Breast epithelium (tissue), 4 donors: ENCODE measurements at places on chromosomes 2 and 18. TPM values are rescaled to one million over a fixed set of nuclear protein-coding genes. Genes with fewer than 3 reads are reported as not detected.

DNA sequence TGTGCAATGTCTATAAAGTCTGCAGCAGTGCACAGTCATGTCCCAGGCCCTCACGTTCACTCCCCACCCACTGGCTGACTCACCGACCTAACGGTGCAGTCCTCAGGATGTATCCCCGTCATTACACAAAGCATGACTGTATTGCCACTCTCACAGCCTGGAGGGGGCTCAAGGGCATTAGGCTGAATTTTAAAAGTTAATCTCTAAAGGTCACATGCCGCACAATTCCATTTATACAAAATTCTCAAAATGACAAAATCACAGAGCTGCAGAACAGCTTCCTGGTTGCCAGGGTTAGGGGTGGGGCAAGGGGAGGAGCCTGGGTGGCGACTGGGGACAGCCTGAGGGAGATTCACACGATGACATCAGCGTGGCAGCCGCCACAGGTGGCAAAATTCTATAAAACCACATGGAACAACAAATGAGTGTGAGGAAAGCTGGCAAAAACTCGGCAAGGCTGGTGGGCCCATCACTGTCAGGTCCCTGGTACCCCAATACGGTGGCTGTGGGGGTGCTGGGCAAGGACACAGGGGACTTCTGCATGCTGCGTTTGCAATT lies 97.6 kb downstream of the NDUFA10 start:
- H3K36me3 ChIP-seq, result no peaks in the 10 kb centered on the region
- no peak overlapping the region for H3K4me3 ChIP-seq
- DNase-seq, result peak; percentile 57

DNA sequence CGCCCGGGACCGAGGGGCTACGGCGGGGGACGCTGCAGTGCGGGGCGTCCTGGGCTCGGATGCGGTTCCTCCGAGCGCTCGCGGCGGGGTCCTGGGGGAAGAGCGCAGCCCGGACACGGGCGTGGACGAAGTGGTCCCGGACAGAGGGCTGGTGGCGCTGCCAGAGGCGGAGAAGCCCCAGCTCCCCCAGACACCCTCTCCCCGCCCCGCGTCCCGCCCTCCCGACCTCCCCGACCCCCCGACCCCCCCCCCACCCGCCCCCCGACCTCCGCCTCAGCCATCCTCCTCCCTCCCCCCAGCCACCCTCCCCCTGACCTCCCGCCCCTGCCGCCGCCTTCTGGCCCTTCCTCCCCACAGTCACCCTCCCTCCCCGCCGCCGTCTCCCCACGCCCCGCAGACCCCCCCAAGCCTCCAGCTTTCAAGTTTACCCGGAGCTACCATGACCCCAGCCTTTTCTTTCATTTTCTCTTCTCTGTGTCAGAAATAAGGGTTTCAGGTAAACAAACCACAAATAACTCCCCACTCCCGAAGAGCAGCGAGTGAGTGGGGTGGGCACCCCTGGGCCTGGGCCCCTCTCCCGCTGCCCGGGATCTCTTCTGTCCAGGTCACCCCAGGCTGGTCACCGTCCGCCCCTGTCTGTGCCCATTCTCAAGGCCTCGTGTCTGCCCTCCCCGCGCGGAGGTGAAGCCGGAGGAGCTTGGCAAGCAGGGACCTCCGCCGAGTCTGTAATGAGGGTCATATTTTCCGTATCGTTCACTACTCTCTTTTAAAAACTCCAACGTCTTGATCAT lies 5.1 kb downstream of the NFATC1 start:
- H3K36me3 ChIP-seq, result no peaks in the 10 kb centered on the region
- peak overlapping the region; percentile 81 for H3K27ac ChIP-seq
- H3K4me3 ChIP-seq, result peak overlapping the region; percentile 82
- no peaks in the 10 kb centered on the region for H3K27me3 ChIP-seq

DNA sequence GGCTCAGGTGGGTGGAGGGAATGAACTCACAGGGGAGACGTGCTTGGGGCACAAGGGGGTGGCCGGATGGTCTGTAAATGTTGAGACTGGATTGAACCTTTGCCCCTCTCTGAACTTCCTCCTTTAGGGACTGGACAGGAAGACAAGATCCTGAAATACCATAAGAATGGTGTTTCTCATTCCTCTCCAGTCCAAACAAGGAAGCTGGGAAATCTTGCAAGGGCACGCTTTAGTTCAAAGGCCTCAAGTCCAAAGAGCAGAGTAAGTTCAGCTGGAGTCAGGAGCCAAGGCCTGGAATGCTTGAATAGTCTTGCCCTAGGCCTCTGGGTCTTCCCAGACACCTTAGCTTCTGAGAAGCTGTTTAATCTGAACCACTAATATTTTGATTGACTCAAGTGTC lies 52.4 kb upstream of the SIX3 start:
- H3K4me3 ChIP-seq, result no peak overlapping the region
- no peak overlapping the region for H3K27ac ChIP-seq
- no peaks in the 10 kb centered on the region for H3K4me1 ChIP-seq
- H3K36me3 ChIP-seq, result no peaks in the 10 kb centered on the region
- DNase-seq, result no peak
- H3K27me3 ChIP-seq, result no peaks in the 10 kb centered on the region

GRCh38 chr18:32879497-32879896 lies 106.7 kb upstream of the KLHL14 start:
- no peak overlapping the region for H3K27ac ChIP-seq
- no peak for DNase-seq
- H3K36me3 ChIP-seq, result no peaks in the 10 kb centered on the region
- H3K4me3 ChIP-seq, result no peak overlapping the region
- no peaks in the 10 kb centered on the region for H3K4me1 ChIP-seq

GRCh38 chr2:109331896-109332848 lies 203.2 kb downstream of the SH3RF3 start:
- H3K4me1 ChIP-seq, result peaks cover 10% of the 10 kb centered on the region
- peak overlapping the region; percentile 6 for H3K4me3 ChIP-seq
- H3K27ac ChIP-seq, result no peak overlapping the region
- H3K36me3 ChIP-seq, result no peaks in the 10 kb centered on the region
- peak; percentile 66 for DNase-seq

- H3K4me1 ChIP-seq, result no peaks in the 10 kb centered on the region
- DNase-seq, result no peak
- H3K36me3 ChIP-seq, result no peaks in the 10 kb centered on the region
- H3K27ac ChIP-seq, result no peak overlapping the region
- no peaks in the 10 kb centered on the region for H3K27me3 ChIP-seq
These were observed 361.5 kb upstream of the RAB12 start for GRCh38 chr18:8247700-8248099.

DNA sequence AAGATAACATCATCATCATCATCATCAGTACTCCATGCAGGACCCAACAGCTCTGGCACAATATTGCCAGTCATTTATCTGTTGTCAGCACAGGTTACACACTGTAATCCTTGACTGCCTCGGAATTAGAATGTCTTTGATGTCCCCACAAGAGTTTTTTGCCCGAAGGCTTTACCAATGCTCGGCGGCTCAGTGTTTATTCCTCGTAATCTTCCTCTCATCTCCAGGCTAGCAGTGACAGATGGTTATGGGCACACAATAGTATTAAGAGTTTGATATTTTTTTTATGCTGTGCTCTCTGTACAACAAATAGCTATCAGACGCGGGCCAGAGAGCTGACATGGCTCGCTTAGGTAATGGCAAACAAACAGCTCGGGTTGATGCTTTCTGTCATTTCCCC lies 515.2 kb downstream of the ZEB2 start:
- no peak overlapping the region for H3K4me3 ChIP-seq
- no peak overlapping the region for H3K27ac ChIP-seq
- no peak for DNase-seq
- H3K36me3 ChIP-seq, result no peaks in the 10 kb centered on the region
- H3K4me1 ChIP-seq, result no peaks in the 10 kb centered on the region

DNA sequence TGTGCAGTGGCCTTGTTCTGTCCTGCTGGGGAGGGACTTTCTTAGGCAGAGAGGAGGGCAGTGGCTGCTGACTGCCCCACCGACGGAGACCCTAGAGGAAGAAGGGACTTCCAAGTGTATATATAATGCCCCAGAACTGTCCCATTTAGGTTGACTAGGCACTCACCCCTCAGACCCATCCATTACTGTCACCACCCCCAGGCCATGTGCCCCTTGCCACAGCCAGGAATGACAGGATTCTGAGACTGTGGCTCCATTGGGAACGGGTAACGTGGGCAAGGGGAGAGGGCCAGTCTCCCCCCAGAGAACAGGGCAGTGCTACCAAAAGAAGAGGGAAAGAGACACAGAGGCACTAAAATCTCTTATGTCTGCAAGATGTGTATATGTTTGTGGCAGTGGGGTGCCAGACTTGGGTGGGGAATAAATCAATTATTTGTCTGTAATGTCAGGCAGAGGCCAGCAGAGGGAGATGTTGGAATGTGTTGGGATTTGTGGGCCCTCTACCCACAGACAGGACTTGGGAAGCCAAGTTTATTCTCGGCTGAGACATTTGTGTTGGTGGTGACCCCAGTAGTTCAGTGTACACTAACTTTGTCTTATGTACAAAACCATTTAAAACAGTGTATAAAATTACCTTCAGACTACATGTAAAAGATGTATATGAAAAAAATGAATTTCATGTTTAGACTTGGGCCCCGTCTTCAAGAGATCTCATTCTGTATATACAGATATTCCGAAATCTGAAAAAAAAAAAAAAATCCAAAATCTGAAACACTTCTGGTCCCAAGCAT lies 24.0 kb upstream of the TMEM37 start:
- H3K27me3 ChIP-seq, result no peaks in the 10 kb centered on the region
- no peaks in the 10 kb centered on the region for H3K36me3 ChIP-seq
- no peak overlapping the region for H3K27ac ChIP-seq
- H3K4me3 ChIP-seq, result no peak overlapping the region
- DNase-seq, result no peak
- H3K4me1 ChIP-seq, result no peaks in the 10 kb centered on the region

DNA sequence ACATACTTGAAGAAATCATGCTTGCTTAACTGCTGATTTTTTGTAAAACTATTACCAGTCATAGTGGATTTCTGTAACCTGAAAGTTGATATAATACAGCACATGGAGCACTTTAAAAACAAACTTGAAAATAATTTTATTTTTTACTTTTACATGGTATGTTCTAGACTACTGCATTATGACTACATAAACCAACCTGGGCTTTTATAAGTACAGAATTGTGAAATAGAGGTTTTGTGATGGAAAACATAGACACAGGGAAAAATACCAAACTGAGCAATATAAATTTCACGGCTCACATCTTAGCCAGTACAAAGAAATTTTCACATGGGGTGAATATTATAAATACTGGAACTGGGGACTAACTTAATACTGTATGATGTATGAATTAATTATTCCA lies 59.3 kb upstream of the CTIF start:
- H3K4me3 ChIP-seq, result no peak overlapping the region
- no peaks in the 10 kb centered on the region for H3K27me3 ChIP-seq
- H3K36me3 ChIP-seq, result no peaks in the 10 kb centered on the region
- H3K27ac ChIP-seq, result no peak overlapping the region

- H3K27ac ChIP-seq, result no peak overlapping the region
- DNase-seq, result no peak
- H3K4me1 ChIP-seq, result no peaks in the 10 kb centered on the region
- H3K4me3 ChIP-seq, result no peak overlapping the region
- H3K36me3 ChIP-seq, result no peaks in the 10 kb centered on the region
- H3K27me3 ChIP-seq, result no peaks in the 10 kb centered on the region
These were observed 37.5 kb downstream of the SCN1A start for GRCh38 chr2:166090346-166090745.

GRCh38 chr2:149747456-149747855 lies 159.9 kb upstream of the MMADHC start:
- DNase-seq, result no peak
- H3K27ac ChIP-seq, result no peak overlapping the region
- H3K4me3 ChIP-seq, result no peak overlapping the region
- H3K4me1 ChIP-seq, result no peaks in the 10 kb centered on the region

DNA sequence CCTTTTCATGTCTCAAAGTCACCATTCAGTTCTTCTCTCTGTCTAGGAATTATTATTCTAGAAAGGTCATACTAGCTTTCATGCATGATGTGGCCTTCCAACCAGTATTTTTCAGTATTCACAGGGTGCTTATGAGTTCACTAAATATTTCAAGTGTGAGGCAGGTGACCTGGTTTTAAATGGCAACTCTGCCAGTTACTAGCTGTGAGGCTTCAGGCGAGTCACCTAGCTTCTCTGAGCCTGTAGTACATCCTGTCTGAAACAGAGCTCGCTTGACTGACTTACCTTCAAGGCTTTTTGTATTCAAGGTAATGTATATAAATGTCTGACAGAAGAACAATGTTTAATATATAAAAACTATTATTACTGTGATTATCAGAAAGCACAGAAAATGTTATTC lies 19.4 kb upstream of the ACVR1 start:
- H3K27me3 ChIP-seq, result no peaks in the 10 kb centered on the region
- no peak for DNase-seq
- H3K4me1 ChIP-seq, result no peaks in the 10 kb centered on the region
- H3K36me3 ChIP-seq, result no peaks in the 10 kb centered on the region

- H3K4me1 ChIP-seq, result no peaks in the 10 kb centered on the region
- no peak for DNase-seq
- H3K27ac ChIP-seq, result no peak overlapping the region
- H3K4me3 ChIP-seq, result no peak overlapping the region
These were observed 237.3 kb downstream of the OTX1 start for GRCh38 chr2:63287956-63288355.

GRCh38 chr2:159091976-159092375 lies 123.5 kb downstream of the TANC1 start:
- H3K4me3 ChIP-seq, result no peak overlapping the region
- peak overlapping the region; percentile 86 for H3K27ac ChIP-seq
- DNase-seq, result no peak
- H3K36me3 ChIP-seq, result no peaks in the 10 kb centered on the region
- no peaks in the 10 kb centered on the region for H3K27me3 ChIP-seq

DNA sequence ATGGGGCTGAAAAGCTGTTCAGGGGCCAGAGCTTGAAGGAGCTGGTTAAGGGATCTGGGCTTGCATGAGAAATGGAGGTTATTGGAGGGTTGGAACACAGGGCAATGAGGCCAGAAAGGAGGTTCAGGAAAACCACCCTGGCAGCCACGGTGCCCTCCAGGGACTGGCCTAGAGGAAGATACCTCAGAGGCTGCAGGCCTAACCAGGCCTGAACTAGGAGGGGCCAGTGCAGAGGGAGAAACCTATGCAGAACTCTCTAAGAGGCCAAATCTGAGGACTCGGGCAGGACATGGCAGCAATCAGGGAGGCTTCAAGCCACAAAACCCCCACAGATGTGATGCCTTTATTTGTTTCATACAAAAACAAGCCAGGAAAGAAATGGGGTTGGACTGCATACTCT lies 66.8 kb downstream of the BIN1 start:
- no peak overlapping the region for H3K27ac ChIP-seq
- no peak for DNase-seq
- H3K36me3 ChIP-seq, result no peaks in the 10 kb centered on the region

The GPR55 gene
- 0.16 TPM for total RNA-seq

The KCNG2 gene
- 0.32 TPM for total RNA-seq

The MRPL44 gene
- 24.3 TPM for total RNA-seq

The HAAO gene
- 4.4 TPM for total RNA-seq

The EFR3B gene
- total RNA-seq, result 0.73 TPM

The SLC4A1AP gene
- 24.3 TPM for total RNA-seq

The TMX3 gene
- total RNA-seq, result 55.3 TPM
